ENCODE measurements at places on chromosomes 5 and 9.
A peak's percentile ranks its signal among the peaks of the same experiment; 100 is the strongest.

- peak; percentile 83 for DNase-seq
Observed at GRCh38 chr9:133149130-133150015, 14.3 kb downstream of the GBGT1 start.

- no peak for DNase-seq
Observed at GRCh38 chr9:30773427-30773826, 1611.0 kb upstream of the ACO1 start.

DNA sequence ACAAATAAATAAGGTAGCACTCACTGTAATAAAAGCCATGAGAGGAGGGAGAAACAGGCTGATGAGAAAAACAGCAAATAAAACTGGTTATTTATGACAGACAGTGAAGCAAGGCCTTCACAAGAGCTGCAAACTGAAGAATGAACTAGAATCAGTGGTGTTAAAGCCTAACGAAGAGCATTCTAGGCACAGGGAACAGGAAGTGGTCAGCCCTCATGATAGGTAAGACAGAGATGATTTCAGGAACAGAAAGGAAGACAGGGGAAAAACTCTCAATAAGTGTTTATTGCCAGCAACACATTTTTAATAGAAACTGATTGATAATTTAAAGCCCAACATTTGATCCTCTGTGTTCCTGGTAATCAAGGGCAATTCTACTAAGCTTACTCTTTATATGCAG lies 124.5 kb downstream of the EDIL3 start:
- DNase-seq, result no peak

GRCh38 chr5:158943057-158943456 lies 156.7 kb downstream of the EBF1 start:
- no peak for DNase-seq

- no peak for DNase-seq
Observed at GRCh38 chr5:128174951-128175350, 91.4 kb downstream of the SLC12A2 start.

- DNase-seq, result peak; percentile 25
Observed at GRCh38 chr5:151094030-151094851, 13.4 kb upstream of the TNIP1 start.

DNA sequence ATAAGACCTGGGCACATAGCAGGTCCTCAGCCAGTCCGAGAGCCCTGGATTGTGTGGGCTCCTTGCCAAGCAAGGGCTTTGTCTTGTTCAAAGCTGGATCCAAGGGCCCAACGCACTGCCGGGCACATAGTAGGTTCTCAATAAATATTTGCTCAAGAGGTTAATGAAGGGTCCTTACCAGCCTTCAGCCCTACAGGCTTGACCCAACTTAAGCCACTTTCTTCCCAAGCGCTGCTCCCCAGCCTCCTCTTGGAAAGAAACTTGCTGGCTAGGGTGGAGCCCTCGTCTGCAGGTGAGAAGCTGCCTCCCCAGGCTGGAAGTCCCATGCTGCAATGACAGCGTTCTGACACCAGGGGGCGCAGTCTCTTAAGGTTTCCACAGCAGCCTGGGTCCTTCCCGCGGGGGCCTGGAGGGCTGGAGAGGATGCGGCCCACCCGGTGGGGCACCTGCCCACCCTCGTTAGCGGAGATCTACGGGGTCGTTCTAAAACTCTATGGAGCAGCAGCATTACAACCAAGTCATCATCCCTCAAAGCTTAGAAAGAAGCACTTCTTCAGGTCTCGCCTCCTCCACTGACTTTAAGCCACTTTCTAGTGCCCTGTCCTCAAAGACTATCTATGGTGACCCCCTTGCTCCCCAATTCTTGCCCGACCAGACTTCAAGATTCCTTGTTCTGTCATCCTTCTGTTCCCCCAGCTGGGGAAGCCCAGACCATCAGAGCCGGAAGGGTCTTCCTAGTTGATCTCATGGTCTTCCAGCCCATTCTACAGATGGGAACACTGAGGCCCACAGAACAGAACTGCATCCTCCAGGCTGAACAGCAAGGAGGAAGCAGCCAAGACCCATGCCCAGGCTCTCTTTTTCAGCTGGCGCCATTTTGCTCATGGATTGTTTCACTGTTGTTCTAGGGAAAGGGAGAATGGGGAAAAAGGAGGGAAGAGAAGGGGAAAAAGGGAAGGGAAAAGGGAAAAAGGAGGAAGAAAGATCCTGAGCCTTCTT lies 115.4 kb downstream of the LHX2 start:
- DNase-seq, result peak; percentile 48

DNA sequence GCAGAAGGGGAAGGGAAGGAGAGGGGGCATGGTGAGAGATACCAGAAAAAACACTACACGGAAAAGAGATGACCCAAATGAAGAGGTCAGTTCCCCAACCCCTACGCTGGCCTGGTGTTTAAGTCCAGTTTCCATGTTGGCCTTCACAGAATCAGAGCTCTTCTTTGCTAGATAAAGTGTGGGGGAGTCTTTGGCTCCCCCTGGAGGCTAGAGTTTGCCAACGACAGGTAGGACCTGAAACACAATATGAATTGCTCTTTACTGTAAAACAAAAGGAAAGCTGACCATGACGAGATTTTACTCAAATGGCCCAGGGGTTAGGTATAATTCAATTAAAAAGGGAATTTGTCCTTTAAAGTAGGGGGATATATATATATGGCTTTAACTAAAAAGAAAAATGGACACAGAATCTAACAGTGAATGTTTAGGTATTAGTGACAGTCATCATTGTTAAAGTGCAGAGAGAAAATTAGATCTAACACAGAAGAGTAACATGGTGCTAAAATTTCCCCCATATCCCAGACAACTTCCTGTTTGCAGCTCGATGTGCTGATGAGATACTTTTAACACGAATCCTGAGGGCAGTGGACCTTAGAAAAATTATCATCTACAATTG lies 92.0 kb downstream of the SV2C start:
- peak; percentile 18 for DNase-seq

GRCh38 chr5:132501961-132502931 lies 11.7 kb upstream of the IRF1 start:
- no peak for DNase-seq

DNA sequence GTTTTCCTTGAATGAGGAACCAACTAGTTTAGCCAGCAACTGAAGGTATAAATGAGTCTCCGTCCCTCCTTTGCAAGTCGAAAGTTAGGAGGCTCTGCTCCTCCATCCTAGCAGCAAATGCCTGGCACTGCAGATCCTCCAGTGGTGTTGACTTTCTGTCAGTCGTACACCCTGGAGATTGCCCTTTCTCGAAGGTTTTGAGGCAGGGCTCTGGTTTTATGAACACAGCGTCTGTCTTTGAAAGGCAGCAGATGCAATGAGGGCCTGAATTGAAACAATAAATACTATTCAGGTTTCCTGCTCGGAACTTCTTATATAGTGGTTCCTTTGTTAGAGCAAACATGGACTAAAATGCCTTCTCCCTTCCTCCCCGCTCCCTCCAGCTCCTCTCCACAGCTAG lies 284.0 kb downstream of the TMEM38B start:
- DNase-seq, result no peak

DNA sequence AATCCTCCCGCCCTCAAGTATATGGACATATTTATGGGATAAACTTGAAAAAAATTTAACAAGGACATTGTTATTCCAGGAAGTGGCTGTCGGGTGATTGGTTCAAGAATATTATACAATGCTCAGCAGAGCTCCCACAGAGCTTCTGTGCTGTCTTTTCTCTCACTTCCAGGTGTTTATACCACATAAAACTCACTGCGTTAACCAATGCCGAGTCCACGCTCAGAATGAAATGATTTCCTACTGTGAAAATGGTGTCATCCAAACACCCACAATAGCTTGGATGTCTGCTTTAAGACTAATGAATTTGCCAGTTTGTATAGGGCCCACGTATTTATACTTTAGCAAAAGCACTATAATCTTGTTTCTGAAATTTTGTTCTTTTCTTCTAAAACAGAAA lies 368.2 kb downstream of the NDUFS4 start:
- no peak for DNase-seq

- DNase-seq, result no peak
Observed at GRCh38 chr5:133607451-133607850, 4.9 kb downstream of the FSTL4 start.

- peak; percentile 58 for DNase-seq
Observed at GRCh38 chr5:137743031-137743640, 7.2 kb upstream of the KLHL3 start.

GRCh38 chr9:130431536-130432303 lies 13.0 kb upstream of the ASS1 start:
- no peak for DNase-seq

- no peak for DNase-seq
Observed at GRCh38 chr9:132743931-132744479, 73.7 kb downstream of the GTF3C4 start.

- no peak for DNase-seq
Observed at GRCh38 chr9:113543296-113543981, 79.9 kb downstream of the RGS3 start.
